Stimulated activated CD8-positive, alpha-beta memory T cell treated with anti-CD3 and anti-CD28 coated beads, Interleukin-12 subunit alpha, Interleukin-12 subunit beta, amount 100 ng/mL, for 1 hour (primary cell): ENCODE measurements at places on chromosomes 3 and 15.

- DNase-seq: no peak
Measured at GRCh38 chr3:60216462-60217075, 1034.7 kb downstream of the FHIT start.

- DNase-seq: no peak
Measured at GRCh38 chr15:58556541-58556940, 124.8 kb downstream of the LIPC start.

- no peak for DNase-seq
Measured at GRCh38 chr3:196636369-196637349, 2.8 kb upstream of the NRROS start.

DNA sequence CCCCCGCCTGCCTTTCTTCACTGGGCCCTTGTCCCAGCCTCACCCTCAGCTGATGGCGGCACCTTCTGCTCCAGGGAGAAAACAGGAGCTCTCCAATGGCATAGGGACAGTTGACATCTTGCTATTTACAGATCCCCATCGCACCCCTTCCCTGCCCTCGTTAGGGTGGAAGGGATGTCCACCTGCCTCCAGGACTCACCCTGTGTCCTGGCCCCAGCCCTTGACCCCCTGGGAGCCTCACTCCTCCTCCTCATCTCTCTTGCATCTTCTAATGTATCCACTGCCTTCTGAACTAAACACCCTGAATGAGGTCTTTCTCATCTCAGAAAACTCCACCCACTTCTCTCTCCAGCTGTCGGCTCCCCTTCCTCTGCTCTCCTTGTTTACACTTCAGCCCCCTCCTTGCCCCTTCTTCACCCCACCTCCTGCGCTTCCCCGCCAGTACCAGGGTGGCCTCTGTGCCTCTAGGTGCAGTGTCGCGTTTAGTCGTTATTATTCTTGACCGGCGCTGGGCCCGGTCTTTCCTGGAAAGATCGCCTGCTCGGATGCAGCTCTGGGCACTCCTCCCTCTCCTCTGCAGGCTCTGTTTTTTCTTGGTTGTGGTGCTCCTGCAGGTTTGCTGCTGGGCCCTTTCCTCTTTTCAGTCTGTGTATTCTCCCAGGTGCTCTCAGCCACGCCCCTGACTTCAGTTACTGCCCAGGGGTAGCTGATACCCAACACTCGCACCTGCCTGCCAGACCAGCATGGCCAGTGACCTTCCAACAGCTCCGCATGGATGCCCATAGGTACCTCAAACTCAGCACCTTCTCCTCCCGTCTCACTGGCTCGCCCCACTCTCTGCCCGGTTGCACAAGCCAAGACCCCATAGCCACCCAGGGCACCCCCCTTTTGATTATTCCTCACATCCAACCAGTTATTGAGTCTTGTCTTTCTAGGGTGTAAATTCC lies 42.9 kb downstream of the PML start:
- no peak for DNase-seq

- no peak for DNase-seq
Measured at GRCh38 chr3:139839014-139839413, 96.0 kb upstream of the CLSTN2 start.

GRCh38 chr3:185759512-185759911 lies 65.3 kb downstream of the IGF2BP2 start:
- DNase-seq: no peak

- no peak for DNase-seq
Measured at GRCh38 chr3:125011941-125012340, 43.9 kb downstream of the HEG1 start.

- DNase-seq: no peak
Measured at GRCh38 chr3:161905520-161906132, 409.0 kb downstream of the OTOL1 start.

DNA sequence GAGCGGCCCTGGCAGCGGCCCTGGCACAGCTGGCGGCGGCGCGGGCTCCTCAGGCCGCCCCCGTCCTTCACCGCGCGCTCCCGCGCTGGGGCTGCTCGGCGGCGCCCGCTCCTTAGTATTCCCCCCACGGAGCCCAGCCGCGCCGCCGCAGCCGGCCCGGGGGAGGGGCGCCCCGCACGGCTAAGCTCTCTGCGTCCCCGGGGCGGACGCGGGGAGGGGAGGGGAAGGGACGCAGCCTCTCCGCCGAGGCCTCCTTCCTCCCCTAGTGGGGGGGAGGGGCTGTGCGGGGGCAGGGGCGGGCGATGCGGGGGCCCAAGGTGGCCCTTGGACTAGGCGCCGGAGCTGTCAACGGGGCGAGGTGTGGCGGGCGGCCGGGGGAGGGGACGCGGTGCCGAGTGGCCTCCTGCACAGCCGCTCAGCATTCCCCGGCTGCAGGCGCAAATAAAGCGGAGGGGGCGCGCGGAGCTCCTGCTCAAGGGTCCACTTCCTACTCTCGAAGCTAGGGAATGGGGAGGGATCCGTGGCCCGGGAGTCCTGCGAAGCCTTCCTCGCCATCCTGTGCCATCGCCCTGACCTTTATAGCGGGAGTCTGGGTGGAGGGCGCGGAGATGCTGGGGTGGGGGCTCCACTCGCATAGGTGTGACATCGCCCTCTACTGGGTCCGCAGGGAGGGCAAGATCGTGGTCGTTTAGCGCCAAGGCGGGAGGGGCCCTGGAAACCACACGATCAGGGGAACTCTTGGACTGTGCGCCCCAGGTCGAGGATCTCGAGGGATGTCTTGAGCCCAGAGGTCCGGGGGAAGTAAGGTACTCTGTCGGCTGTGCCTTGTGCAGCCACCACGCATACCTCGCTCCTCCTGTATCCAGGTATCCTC lies 22.2 kb downstream of the EPHB3 start:
- DNase-seq: no peak

DNA sequence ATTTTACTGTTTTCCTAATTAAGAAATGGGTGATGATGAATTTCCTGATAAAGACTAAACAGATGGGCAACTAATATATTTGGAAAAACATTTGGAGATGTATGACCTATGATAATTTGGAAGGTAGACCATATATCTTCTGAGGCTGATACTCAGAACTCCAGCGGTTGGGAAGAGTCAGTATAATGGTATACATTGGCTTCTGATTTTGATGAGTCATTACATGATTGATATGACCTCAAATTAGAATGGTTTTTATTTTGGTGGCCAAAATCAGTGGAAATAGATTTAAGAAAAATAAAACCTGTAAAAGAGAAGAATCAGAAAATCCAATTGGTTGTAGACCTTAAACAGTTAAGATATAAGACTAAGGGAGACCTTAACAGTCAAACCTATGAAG lies 496.4 kb upstream of the ALCAM start:
- DNase-seq: no peak

DNA sequence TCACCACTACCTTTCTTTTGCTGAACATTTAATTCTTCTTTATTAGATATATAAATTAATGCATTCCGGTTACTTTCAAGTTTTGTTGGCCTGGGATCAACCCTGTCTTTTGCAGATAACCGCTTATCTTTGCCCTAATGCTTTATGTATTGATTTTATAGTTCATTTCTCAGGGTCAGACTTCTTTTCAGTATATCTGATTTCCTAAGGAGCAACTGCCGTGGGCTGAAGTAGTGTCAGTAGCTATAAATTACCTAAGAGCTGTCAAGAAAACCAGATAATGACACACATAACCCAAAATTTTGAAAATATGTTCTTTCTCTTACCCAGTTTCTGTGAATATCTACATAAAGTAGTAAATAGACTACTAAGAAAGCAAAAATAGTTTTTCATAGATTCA lies 38.0 kb downstream of the COL6A5 start:
- DNase-seq: no peak

- peak; percentile 19 for DNase-seq
Measured at GRCh38 chr3:19947549-19948225, 790 bp downstream of the RAB5A start.

GRCh38 chr3:42188376-42188775 lies 77.6 kb downstream of the CCK start:
- no peak for DNase-seq

GRCh38 chr3:54891540-54891897 lies 36.3 kb downstream of the LRTM1 start:
- no peak for DNase-seq

DNA sequence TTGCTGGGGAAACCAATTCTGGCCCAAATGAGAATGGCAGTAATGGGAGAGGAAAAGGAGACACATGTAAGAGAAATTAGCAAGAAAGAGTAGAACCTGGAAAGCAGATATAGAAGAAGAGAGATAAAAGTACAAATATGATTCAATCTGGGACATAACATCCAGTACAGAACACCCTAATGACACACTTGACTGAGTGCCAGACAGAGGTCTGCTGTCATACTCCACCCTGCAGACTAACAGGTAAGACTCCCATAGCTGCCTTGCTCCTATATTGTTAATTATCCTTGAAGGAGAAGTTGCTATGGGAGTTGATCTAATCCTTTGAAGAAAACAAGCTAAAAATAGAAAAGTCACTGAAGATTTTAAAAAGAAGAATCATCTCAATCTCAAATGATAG lies 21.1 kb downstream of the CCPG1 start:
- DNase-seq: no peak

DNA sequence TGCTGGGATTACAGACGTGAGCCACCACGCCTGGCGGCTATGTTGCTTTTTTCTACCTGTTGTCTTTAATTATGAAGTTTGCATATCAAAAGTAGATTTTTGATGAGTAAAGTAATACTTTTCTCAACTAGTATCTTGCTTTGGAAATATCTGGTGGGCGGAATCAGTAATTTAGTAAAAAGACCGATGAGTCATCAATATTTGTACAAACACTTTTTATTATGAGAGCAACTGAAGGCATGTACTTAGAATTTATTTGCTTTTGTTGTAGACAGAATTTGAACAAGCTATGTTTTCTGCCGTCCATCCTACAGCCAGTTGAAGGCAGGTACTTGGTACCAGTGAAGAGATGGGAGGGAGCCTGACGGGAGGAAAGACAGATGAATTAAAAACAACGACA lies 164.7 kb downstream of the ADAMTSL3 start:
- DNase-seq: no peak

DNA sequence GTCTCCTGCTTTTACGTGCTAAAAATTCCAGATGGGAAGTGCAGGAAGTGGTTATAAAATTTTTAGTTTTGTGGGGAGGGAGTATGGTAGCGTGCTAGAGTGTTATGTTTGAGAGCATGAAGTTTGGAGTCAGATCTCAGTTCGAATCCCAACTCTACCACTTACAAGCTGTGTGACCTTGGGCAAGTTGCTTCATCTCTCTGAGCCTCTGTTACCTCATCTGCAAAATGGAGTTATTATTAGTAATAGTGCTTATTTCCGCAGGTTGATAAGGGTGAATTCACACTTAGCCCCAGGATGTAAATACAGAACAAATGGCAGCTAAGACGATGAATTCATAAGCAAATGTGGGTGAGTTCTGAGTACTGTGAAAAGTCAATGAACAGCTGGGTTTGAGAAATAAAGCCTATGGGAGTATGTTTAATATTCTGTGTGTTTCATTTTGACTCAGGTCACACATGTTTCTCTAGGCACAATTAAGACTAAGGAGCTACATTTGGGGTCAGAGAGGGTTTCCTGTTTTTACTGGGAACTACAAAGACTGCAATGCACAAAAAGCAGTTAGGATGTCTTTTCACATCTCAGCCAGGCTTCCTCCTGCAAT lies 73.1 kb upstream of the FEZF2 start:
- no peak for DNase-seq

DNA sequence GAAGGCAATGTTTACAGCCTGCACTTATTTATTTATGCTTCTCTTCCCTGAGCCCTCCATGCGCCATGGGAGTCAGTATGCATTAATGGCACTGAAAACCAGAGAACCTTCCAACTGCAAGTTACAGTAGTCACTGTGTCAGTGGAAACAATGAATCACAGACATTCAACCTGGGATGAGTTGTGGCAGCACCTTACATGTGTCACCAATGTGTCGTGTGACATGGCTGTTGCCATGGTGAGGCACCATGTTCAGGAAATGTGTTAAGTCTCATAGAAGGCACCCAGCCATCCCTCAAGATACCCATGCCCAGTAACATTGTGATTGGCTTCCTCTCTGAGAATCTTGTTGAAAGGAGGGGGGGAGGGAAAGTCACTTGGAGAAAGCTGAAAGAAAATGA lies 105.0 kb downstream of the FOXP1 start:
- peak; percentile 50 for DNase-seq

DNA sequence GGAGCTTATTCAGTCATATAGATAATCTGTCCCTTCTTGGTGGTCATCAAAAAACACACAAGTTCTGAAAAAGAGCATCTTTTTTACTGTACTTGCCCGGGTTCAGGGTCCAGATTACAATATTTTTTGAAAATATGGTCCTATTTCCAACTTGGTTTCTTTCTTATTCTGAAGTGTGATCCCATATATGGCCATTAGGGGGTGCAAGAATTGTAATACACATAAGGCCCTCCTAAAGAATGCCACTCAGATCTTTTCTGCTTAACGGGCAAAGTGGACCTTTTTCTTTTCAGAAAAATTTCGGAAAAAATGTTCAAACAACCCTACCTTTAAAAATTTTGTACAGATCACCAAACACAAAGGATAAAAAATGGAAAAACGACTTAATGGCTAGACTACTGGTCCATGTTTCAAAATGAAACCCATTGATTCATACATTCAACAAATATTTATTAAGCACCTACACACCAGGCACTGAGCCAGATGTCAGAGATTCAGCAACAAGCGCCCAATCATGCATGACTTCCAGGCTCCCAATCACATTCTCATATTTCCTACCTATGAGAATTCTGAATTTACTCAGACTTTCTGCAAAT lies 102.0 kb upstream of the MYRIP start:
- no peak for DNase-seq

DNA sequence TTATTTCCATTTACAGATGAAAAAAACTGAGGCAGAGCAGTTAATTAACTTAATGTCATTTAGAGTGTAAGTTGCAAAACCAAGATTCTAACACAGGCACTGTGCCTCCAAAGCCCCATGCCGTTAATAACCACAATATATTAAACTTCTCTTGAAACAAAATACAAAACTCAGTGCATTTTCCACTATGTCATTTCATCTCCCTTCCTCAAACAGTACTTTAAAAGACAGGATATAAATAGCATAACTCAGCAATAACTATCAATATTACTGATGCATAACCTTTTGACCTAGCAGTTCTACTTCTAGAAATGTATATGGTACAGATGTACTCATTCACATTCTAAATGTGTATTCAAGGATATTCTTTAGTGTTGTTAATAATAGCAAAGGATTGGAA lies 5.1 kb upstream of the TASOR start:
- no peak for DNase-seq

GRCh38 chr3:17938313-17938712 lies 195.9 kb upstream of the TBC1D5 start:
- no peak for DNase-seq

DNA sequence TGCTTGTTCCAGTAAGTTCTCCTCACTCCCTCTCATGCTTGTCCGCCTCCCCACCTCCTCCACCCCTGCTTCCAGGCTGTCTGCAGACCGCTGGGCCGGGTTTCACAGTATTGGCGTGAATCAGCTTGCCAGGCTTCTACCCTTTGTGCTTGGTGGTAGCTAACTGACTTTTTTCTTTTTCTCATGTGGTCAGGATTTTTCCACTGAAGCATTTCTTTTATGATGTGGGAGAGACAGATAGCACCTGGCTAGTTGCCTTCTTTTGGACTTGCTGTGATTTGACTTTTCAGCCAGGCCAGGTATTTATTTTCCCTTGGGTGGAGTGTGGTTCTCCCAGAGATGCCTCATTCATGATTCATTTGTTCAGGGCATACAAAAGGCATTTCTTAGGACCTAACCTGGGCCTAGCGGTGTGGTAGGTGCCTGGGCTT lies 60.6 kb downstream of the ST6GAL1 start:
- no peak for DNase-seq

GRCh38 chr3:149670742-149671492 lies 13.1 kb upstream of the WWTR1 start:
- DNase-seq: no peak
